Sigmoid colon (tissue), 7 donors: ENCODE measurements at places on chromosomes 13 and 19. TPM values are rescaled to one million over a fixed set of nuclear protein-coding genes. Genes with fewer than 3 reads are reported as not detected.

The POU2F2 gene
- total RNA-seq, result 1.2 TPM

- DNase-seq, result no peak
Observed at GRCh38 chr13:31090096-31090495, 71.6 kb downstream of the HSPH1 start.

GRCh38 chr19:23241419-23241818 lies 8.8 kb downstream of the ZNF724 start:
- DNase-seq, result no peak

DNA sequence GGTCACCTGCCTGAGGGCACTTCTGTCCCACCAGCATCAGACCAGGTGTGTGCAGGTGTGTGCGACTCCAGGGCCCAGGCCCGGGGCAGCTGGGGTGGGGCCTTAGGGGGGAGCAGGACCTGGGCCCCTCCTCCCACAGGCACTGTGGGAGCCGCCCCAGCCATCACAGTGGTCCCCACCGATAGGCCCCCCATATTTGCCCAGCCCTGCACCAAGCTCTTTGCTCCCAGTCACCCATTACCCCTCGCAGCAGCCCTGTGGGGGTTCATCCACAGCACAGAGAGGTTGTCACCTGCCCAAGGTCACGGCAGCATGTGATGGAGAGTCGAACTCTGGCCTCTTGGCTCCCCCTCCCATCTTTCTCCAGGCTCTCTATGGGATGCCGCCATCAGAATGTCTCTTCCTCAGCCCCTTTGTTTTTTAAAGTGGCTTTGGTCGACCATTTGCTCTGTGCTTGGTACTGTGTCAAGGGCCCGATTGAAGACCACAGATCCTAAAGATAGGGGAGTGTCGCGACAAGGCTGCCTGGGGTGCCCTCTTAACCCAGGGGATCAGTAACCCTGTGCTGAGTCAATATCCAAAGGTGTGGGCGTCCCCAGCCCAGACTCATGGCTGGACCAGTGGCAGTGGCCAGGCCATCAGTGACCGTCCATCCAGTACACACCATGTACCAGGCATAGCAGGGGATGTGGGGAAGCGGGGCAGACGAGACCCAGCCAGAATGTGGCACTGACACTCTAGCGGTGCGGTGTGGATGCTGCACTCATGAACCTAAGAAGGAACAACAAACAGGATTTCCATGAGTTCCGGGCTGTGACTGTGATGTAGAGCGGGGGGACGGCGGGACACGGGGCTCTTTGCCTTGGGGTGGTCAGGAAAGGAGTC lies 28.3 kb upstream of the NCCRP1 start:
- no peak for DNase-seq

DNA sequence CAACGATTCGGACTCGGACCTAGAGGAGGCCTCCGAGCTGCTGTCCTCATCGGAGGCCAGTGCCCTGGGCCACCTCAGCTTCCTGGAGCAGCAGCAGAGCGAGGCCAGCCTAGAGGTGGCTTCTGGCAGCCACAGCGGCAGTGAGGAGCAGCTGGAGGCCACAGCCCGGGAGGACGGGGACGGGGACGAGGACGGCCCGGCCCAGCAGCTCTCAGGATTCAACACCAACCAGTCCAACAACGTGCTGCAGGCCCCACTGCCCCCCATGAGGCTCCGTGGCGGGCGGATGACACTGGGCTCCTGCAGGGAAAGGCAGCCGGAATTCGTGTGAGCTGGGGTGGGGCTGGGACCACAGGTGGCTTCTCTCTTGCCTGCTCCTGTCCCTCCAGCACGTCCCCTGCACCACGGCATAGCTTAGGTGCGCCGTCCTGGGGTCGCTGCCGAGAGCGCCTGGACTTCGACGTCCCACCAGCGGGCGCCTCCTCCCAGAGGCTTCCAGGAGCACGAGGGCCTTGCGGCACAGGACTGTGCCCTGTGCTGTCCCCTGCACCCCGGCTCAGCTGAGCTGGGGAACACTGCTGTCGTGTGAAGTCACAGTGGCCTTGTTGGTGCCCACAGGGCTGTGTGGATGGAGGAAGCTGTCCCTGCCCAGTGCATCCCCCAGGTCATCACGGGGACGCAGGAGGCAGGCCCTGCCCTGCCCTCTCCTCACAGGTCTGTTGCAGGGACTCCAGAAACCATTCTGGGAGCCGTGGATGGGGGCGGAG lies 9.3 kb downstream of the POLR2E start:
- no peak for DNase-seq
